Activated CD8-positive, alpha-beta memory T cell treated with anti-CD3 and anti-CD28 coated beads for 1 hour (primary cell): ENCODE measurements at places on chromosomes 7 and 10.

GRCh38 chr10:109103278-109103677 lies 820.0 kb downstream of the XPNPEP1 start:
- no peak for DNase-seq

- no peak for DNase-seq
These were observed 26.4 kb upstream of the SRGN start for GRCh38 chr10:69061305-69062161.

GRCh38 chr7:17844514-17845196 lies 95.6 kb downstream of the SNX13 start:
- DNase-seq = no peak

DNA sequence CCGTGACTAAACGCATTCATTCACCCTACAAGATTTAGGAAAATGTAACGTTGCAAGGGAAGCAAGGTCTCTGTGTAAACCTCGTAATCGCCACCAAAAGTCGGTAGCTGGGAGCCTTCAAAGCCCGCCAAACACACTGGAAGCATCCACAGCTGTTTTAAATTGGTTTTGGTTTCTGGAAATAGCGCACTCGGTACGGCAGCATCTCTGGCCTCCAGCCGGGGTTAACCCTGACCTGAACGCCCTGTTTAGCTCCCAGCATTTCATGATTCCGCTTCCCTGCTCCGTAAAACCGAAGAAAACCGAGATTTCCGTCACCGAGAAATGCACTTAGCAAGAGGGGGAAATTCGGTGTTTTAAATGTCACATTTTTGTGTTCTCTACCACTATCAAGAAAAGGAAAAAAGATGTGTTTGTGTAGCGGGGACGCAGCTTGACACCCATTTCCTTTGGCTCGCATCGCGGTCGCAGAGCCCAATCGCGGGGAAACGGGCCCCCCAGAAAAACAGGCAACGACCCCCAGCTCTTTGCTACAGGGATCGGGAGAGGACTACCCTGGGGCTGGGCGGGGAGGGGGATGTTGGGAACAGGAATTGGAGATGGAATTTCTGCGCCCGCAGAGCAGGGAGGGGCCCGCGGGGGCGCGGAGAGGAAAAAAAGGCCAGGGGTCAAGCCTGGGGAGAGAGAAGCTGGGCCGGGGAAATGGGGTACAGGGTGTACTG lies 646 bp downstream of the SGCE start:
- no peak for DNase-seq

GRCh38 chr10:80177781-80178636 lies 27.3 kb downstream of the ANXA11 start:
- no peak for DNase-seq

DNA sequence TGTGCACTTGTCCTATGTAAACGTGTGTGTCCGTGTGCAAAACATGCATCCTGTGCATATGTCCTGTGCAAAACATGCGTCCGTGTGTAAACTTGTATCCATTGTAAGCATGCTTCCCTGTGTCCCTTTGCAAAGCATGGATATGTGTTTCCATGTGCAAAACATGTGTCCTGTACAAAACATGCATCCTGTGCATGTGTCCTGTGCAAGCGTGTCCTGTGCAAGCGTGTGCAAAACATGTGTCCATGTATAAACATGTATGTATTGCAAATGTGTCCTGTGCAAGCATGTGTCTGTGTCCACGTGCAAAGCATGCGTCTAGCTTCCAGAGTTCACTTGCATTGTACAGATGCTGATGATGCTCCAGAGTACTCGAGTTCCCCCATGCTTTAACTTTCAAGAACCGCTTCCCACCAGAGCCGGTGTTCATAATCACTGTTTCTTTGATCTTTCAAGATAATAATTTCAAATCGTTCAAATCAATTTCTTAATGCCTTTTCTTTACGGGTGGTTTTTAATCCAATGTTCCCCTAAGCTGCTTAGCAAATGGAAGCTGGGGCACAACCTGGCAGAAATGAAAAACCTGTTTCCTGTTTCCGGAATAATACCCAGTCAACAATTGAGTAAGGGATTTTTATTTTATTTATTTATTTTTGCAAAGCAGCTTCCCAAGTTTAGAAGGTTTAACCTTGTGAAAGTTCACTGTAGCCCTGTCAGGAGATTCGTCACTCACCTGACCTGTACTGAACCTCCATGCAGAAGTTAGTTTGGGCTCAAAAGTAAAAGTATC lies 641 bp upstream of the ASB13 start:
- DNase-seq = no peak

GRCh38 chr7:77465256-77465655 lies 49.1 kb upstream of the GSAP start:
- DNase-seq = no peak

GRCh38 chr10:27390681-27391080 lies 113.4 kb upstream of the RAB18 start:
- DNase-seq = no peak

DNA sequence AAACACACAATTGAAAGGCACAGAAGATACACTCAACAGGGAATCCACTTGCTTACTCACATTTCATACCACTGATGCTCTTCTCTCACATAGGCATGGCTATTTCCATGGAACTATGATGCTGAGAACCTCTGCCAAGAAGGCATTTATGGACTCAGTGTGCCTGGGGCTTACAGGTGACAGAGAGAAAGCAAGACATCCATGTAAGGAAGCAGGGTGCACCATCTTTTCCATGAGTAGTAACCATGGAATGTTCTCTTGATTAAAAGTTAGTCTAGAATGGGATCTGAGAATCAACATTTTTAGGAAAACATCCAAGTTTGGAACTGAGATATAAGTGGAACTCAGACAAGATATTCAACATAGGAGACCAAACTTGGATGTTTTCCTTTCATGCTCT lies 52.5 kb upstream of the MACC1 start:
- no peak for DNase-seq

DNA sequence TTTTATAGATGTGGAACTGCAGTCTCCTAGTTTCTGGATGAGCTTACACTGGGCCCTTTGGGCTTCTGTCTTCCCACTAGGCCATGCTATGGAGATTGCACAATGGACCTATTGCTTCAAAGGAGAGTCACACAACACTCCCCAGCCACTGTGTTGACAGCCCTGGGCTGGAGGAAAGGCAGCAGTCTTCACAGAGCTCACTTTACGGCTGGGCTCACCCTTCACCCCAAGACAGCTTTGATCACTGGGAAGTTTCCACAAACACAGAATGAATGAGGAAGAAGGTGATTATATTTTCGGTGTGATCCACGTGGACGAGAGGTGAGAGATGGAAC lies 92.7 kb upstream of the GDF10 start:
- DNase-seq = no peak

GRCh38 chr10:63430091-63430998 lies 35.4 kb downstream of the JMJD1C start:
- no peak for DNase-seq

DNA sequence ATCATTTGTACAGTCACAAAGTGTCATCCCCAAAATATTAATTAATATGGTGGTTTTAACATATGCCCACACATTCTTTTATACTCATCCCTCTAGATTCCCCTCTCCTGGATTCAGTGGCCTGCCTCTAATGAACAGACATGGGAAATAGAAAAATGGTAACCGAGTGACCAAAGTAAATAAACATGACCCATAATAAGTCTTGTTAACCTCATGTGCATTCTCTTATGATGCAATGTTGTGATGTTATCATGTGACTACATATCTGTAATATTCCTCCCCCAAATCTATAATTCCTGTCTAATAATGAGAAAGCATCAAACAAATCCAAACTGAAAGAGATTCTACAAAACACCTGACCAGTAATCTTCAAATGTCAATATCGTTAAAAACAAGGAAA lies 164.5 kb upstream of the PRSS1 start:
- DNase-seq = no peak

DNA sequence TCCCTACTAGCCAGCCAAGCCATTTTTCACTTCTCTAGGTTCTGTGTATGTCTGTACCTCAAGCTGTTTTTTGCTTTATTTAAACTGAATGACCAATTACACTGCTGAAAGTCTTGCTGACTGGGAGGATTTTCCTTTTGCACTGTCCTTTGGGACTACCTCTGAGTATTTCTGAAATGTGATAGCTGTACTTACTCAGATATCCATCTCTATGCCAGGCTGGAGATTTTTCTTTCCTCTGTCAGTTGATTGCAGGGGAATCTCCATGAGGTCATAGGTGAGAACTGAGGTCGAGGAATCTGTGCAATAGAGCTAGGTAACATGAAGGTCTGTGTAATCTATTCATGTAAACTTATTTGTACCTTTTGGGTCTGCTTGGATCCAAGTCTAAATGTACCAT lies 38.9 kb upstream of the ANKRD1 start:
- DNase-seq = no peak

DNA sequence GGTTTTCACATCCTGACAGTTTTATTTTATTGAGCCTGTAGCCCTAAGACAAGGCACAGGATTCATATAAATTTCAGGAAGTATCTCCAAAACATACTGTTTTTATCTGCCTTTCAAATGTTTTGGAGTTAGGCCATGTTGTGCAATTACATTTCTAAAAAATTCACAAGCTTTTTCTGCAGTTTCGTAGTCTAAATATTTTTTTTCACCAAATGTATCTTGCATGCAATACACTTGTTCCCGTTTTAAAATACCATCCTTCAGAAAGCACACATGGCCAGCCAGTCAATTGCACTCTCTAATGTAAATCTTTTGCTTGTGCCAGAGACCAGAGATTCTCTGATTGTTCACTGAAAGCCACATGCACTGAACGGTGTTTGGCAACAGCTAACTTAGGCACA lies 161.5 kb upstream of the PRKCQ start:
- no peak for DNase-seq

GRCh38 chr7:134916171-134916883 lies 70.0 kb upstream of the AGBL3 start:
- DNase-seq = no peak

DNA sequence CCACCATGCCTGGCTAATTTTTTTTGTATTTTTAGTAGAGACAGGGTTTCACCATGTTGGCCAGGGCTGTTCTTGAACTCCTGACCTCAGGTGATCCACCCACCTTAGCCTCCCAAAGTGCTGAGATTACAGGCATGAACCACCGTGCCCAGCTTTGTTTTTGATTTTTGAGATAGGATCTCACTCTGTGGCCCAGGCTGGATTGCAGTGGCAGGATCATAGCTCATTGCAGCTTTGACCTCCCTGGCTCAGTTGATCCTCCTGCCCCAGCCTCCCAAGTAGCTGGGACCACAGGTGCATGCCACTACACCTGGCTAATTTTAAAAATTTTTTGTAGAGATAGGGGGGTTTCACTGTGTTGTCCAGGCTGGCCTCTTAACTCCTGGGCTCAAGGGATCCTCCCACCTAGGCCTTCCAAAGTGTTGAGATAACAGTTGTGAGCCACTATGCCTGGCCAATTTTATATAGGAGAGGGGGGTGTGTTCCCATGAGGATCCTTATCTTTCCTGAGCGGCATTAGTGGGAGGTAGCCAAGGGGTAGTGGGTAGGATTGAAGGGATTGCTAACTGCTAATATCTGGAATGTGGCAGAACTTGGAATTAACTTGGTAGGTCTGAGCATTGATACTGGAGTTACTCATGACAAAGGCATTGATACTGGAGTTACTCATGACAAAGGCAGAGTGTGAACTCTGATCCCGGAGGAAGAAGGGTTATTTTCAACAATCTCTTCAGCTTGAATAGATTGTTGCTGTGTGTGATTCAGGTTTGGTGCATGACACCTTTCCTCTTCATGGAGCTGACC lies 1.0 kb upstream of the NOLC1 start:
- no peak for DNase-seq

DNA sequence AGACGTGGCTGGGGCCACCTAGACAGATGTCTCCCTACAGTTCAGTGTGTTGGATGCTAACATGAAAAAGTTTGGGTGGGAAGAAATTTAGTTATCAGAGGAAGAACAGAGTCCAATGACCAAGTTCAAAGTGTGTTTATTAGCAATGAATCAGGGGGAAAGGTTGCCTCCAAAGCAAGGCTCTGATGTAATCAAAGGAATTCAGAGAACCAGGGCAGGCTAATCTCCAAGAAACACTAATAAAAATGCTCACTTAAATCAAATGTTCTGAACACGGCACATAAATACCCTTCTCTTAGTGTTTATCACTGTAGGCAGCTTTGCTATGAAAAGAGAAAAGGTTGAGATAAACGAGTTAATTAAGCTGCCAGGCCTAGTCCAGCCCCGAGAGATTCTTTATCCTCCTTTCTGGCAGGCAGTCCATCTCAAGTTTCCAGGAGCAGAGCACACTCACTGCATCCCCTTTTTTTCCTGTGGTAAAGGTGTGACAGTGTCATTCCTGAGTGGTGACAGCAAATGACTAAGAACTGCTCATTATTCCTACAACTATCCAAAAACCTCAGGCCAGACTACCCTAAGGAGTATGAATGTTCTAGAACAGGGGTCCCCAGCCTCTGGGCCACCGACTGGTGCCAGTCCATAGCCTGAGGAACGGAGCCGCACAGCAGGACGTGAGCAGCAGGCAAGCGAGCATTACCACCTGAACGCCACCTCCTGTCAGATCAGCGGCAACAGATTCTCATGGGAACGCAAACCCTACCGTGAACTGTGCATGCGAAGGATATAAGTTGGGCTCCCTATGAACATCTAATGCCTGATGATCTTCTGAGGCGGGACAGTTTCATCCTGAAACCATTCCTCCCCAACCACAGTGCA lies 66.9 kb upstream of the FHIP2A start:
- DNase-seq = no peak

- DNase-seq = no peak
These were observed 178.8 kb downstream of the REEP3 start for GRCh38 chr10:63699785-63700613.

- no peak for DNase-seq
These were observed 122.5 kb downstream of the PTPN20 start for GRCh38 chr10:47033541-47034270.

- no peak for DNase-seq
These were observed 5.9 kb downstream of the KCP start for GRCh38 chr7:128904381-128905197.

DNA sequence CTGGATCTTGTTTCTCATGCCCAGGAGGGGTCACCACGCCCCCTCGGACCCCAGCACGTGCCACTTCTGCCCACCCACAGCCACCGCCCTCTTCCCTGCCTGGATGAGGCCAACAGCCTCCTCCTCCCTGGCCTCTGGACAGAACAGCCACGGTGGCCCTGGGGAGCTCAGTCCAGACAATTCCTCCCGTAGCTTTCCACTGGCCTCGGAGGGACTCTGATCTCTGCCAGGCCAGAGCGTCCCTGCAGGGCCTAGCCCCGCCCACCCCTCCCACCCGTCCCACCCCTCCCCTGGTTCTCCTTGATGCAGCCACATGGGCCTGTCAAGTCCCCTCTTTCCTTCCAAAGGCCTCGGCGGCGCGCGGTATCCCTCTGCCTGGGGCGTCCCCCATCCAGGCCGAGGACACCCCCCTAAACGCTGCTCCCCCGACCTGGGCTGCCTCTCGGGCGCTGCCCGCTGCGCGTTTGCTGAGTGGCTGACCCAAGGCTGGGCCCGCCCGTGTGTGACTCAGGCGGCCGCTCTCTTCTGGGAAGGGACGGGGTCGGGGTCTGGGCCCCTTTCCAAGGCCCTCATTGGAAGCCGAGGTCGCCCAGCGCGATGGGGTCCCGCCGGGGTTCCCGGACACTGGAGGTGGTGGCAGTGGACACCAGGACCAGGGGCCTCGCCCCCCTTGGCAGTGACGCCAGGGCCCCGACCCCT lies 557 bp downstream of the TMEM120A start:
- DNase-seq = no peak
